ENCODE measurements at places on chromosomes 1 and 21. TPM values are rescaled to one million over a fixed set of nuclear protein-coding genes. Genes with fewer than 3 reads are reported as not detected.

GRCh38 chr1:64459743-64460142, 10.2 kb upstream of the CACHD1 start:
- DNase-seq: no peak

- peak; percentile 69 for DNase-seq
Observed at GRCh38 chr1:84301004-84301784, at the start of gene SAMD13. Gene SAMD13 (plus strand): TSS chr1:84301708. CDS start chr1:84303235, 1,527 bp downstream.

- peak; percentile 4 for DNase-seq
Observed at GRCh38 chr21:44742418-44743153, 31.2 kb upstream of the TSPEAR start.

GRCh38 chr1:3668148-3668547, 15.8 kb downstream of the TP73 start:
- no peak for DNase-seq

DNA sequence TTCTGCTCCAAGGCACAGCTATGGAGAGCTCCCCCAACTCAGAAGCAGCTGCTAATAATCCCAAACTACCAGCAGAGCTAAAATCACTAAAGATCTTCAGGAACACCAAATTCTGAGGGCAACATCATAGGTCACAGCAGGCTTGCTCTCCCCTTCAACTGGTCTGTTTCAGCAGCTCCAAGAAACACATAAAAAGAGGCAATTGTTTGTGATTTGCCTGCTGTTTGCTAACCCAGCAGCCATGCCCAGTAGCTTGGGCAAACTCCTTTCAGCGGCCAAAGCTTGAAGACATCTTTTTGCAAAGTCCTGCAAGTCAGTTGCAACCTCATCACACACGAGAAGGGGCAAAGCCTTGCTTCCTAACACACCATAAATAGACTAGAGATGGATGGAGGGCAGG, 8.9 kb downstream of the ERI3 start:
- DNase-seq: no peak

- DNase-seq: peak; percentile 74
Observed at GRCh38 chr1:25896266-25896665, 10.0 kb downstream of the STMN1 start.

DNA sequence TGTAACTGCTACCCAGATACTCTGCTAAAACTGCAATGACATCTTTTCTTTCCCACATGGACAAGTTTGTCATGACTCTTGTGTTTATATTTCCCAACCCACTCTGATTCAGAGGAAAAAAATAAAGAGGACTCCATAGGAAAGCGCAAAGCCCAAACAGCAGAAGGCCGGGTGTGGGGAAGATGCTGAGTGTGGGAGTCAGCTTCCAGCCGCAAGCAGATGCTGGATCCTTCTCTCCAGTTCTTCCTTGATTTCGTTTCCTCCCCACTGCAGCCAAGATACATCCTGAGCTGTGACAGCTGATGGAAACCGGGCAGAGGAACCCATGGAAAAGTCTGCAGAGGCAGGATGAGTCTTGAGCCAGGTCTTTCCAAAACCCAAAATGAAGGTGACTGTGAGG, 498.2 kb downstream of the PLPP3 start:
- peak; percentile 93 for DNase-seq

DNA sequence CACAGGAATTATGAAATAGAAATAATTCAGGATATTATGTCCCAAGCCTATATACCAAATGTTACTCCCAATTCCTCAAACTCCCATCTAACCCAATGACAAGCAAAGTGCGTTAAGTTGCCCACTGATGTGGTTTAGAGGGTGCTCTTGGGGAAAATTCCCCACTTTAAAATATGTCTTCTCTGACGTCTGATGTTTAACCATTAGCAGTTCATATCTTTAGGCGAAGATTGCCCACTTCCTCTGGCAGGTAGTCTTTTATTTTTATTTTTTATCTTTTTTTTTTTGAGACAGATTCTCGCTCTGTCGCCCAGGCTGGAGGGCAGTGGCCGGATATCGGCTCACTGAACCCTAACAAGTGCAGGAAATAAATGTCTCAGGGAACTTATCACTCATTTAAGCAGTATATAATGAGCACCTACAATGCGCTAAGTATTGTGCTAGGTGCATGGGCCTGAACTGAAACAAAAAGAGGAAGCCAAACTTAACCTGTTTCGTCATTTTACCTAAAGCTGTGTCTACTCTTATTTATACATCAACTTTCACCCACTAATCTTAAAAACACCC, 1.3 kb upstream of the LYST start:
- DNase-seq: no peak

DNA sequence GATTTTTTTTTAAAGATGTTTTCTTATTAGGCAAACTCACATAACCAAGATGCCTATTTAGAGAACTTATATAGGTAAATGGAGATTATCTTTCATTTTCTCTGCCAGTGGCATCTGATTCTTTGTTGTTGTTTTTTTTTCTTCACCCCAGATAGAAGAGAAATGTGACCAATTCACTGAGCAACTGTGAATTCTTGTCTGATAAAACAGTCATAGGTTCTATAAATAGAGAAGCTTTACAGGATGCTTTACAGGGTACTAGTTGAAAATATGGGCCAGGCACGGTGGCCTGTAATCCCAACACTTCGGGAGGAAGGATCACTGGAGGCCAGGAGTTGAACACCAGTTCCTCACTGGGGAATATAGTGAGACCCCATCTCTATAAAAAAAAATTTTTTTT, 50.7 kb upstream of the LAMC2 start:
- DNase-seq: no peak

DNA sequence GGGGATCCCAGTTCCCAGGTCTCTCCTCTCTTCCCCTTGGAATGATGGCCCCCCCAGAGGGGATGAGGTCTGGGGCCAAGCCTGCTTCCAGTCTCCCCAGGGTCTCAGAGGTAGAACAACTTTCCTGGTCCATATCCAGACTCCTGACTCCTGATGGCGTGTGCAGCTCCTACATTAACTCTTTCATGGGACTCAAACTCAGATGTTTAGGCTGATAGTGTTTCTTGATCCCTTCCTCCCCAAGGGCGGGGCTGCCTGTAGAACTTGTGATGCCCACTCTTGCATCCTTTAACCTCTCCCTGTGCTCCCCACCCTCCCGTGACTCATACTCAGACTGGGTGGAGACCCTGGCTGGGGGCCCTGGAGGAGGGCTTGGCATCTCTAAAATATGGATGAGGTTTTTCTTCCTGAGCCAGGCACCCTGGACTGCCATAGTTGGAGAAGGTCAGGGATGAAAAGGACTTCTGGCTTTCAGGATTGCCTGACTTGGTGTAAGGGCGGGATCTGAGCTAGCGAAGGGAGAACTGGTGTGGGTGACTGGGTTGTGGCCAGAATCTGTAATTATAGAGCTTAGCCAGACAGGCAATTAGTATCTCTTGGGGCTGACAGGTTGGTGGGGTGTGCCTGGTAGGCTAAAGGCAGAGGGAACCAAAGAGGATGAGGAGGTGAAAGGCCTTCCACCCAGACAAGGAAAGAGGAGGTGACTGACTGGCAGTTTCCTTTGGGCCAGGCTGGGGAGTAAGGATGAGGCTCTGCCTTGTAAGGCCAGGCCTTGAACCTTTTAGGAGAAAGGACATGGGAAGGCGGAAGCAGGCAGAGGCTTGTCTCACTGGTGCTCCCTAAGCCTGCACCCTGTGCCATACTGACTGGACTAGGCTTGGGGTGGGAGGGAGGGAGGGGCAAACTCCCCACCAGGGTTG, 1.5 kb downstream of the ATP8B2 start:
- peak; percentile 64 for DNase-seq

GRCh38 chr1:41272601-41273000, 30.5 kb upstream of the SCMH1 start:
- no peak for DNase-seq

DNA sequence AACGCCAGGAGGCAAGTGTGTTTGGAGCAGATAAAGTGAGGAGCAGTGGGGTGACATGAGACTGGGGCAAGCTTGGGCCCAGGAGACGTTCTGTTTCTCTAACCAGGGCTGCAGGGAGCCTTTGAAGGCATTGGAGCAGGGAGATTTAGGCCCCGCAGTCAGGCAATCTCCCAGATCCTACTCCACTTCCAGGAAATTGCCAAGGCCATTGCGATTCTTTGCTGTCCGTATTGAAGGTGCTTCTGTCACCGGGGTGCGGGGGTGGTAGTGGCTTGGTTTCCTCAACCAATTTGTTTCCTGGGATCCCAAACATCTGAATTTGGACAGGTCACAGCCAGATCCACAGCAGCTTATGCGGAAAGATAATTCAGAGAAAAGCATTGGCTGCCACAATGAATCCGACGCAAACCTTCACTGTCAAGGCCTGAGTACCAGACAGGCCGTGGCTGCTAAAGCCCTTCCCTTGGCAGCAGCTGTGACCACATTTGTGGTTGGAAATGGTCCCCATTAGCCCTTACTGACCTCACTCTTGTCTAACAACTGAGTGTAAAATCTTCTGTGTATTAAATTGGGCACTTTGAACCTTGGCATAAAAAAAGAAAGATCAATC, 385.6 kb downstream of the PTPRU start:
- no peak for DNase-seq

- DNase-seq: no peak
Observed at GRCh38 chr21:42941696-42942085, 16.3 kb upstream of the ERVH48-1 start.

GRCh38 chr1:33180911-33181890, 642 bp downstream of the TRIM62 start:
- peak; percentile 41 for DNase-seq

GRCh38 chr1:44315521-44315920, 39.5 kb downstream of the ERI3 start:
- DNase-seq: no peak

DNA sequence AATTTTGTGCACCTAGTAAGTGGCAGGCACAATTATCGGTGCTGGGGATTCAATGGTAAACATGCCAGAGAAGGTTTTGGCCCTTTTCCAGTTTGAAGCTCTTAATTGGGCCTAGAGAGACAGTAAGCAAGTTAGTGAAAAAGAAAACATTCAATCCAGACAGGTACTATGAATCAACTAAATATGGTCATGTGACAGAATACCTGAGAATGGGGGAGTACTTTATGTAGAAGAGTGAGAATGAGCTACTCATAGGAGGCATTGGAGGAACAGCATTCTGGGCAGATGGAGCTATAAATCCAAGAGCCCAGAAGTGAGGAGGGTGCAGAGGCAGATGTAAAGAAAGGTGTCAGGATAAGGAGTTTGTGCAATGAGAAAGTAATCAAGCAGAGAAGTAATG, 1017.9 kb downstream of the ADGRL2 start:
- no peak for DNase-seq

- DNase-seq: peak; percentile 96
Observed at GRCh38 chr1:78831731-78832360, 174.7 kb downstream of the ADGRL4 start.

Gene OR6K3
- polyA plus RNA-seq: not detected

Gene ZNF683
- not detected for polyA plus RNA-seq

Gene EVI5
- polyA plus RNA-seq: 13.9 TPM

Gene DFFB
- 6.5 TPM for polyA plus RNA-seq

Gene ENAH
- 61.3 TPM for polyA plus RNA-seq

Gene ARHGAP30
- 0.02 TPM for polyA plus RNA-seq

Gene ADAMTSL4
- 11.3 TPM for polyA plus RNA-seq

Gene TENT5C
- polyA plus RNA-seq: 1.5 TPM

Gene LRRC71
- 0.47 TPM for polyA plus RNA-seq
